ENCODE measurements at places on chromosomes 16 and 17. TPM values are rescaled to one million over a fixed set of nuclear protein-coding genes. Genes with fewer than 3 reads are reported as not detected.
A peak's percentile ranks its signal among the peaks of the same experiment; 100 is the strongest.

- DNase-seq: no peak
Observed at GRCh38 chr17:36657390-36657762, 56.0 kb downstream of the MRM1 start.

DNA sequence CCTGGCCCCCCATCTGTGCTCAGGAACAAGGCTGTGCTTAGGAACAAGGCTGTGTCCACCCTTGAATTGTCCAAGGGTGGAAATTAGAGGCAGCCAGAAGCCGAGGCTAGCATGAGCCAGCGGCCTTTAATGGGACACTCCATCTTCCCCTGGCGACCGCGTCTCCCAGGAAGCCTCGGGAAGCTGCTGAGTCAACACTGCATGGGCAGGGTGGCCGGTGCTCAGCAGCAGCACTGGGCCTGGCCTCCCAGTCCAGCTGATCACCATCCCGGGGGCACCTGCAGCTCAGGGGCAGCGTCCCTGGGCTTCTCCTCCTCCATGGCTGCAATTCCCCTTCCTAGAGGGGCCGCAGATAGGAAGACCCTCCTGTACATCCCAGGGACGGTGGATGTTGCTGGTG is 180.8 kb downstream of the ENGASE start:
- DNase-seq: no peak

- peak; percentile 53 for DNase-seq
Observed at GRCh38 chr16:17396762-17397498, 73.8 kb downstream of the XYLT1 start.

DNA sequence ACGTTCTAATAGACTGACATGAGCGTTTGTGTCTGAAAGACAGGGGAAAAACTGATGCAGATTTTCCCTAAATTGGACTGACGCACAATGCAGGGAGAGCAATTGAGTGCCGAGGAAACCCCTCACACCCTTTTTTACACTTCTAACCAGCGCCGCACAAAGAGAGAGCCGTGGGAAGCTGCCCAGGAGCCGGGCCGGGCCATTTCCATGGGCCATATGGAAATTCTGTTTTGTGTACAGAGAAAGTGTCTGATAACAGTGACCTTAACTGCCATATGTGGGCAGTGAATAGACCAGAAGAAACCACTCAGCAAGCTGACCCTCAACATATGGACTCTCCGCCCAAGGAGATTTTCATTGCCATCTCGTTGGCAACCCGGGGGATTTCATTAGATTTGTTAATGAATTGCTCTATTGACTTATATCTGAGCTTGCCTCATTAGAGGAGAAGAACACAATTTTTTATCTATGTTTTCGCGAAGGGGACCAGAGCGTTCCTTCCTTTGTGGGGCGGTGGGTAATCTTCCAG is 225.9 kb upstream of the IRX3 start:
- no peak for DNase-seq

DNA sequence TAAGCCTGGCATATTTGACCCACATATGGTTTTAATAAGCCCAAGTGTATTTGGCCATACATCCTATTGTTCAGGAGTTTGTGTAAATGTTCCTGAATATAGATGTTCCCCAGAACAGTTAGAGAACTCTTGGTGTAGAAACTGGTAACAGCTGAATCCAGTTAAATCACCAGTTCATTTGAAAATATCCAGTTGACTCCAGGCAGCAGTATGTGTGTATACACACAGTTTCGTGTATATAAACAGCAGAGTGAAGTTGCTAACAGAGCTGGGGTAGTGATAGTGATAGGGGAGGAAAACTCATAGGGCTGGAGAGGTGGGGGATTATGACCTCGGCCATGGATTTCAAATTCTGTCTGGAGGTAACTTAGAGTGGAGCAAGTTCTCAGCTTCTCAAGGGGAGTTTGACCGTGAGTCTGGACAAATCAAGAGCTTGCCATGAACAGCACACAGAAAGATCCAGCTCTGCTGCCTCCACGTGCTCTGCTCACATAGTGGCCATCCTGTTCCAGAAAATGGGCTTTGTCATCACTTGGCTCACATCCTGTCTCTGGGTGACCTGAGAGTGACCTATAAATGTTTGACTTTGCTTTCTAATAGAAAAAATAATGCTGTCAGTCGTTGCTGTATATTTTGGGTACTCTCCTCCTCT is 30.6 kb upstream of the MMD start:
- no peak for DNase-seq

GRCh38 chr17:7713782-7714181 is 3.8 kb upstream of the DNAH2 start:
- no peak for DNase-seq

DNA sequence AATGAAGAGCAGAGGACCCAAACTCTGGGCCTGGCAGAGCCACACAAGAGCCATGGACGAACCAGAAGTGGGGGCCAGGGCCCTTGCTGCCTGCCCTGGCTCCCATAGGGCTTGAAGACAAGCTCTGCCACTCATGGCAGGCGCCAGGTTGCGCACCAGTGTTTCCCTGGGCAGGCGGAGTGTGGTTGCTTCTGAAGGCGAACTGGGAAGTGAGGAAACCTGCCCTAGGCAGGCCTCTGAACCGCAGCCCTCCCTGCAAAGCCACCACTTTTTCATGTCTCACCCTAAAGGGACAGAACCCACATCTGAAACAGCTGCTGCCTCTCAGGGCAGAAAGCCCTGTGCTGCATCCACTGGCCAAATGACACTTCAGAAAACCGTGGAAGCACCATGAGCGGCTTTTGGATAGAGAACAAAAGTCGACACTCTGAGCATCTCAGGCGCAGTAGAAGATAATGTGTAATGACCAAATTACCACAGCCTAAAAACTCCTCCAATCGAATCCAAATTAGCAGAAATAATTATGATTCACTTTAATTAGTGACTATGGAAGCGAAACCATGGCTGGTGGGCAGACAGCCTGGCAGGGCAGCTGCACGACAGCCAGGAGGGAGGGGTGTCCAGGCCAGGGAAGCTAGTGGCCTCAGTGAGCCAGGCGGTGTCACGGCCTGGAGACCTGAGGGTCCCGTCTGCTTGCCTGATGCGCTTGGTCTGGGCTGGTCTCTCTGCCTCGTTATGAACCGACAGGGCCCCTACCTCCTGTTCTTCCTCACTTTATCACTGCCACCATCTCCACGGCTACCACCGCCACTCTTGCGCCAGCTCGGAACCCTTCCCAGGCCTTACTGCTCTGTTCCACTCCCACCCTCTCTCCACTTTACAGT is 59.1 kb downstream of the PRMT7 start:
- DNase-seq: no peak

- no peak for DNase-seq
Observed at GRCh38 chr16:12614662-12615278, 188.9 kb downstream of the CPPED1 start.

Gene OR3A3
- not detected for polyA plus RNA-seq

Gene KRTAP4-4
- not detected for polyA plus RNA-seq

Gene SLFN14
- polyA plus RNA-seq: not detected

Measured in ovary (tissue), 10 donors.